Activated CD4-positive, alpha-beta T cell treated with anti-CD3 and anti-CD28 coated beads, Interleukin-2, amount 10 ng/mL, durations not matched to agents 7 days and 5 days (primary cell): ENCODE measurements at places on chromosomes 11 and 22.

- DNase-seq, result no peak
These were observed 12.7 kb upstream of the LARGE1 start for GRCh38 chr22:33932997-33933396.

DNA sequence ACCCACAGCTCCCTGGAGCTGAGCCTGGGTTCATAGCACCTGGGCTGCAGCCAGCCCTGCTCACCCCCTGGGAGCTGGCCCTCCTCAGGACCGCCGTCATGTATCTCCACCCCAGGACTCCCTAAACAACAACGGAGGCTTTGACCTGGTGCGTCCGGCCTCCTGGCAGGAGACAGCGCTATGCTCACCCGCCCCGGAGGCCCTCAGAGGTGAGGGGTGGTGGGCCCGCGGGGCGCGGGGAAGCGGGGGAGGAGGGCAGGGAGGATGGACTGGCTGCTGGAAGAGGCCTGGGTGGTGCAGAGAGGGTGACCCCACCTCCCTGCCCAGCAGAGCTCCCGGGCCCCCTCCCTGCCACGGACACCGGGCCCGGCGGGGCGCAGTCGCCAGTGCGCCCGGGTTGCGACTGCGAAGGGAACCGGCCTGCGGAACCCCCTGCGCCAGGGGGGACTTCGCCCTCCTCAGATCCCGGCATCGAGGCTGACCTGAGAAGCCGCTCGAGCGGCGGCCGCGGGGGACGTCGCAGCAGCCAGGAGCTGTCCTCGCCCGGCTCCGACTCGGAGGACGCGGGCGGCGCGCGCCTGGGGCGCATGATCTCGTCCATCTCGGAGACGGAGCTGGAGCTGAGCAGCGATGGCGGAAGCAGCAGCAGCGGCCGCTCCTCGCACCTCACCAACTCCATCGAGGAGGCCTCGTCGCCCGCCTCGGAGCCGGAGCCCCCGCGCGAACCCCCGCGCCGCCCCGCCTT lies 3.1 kb downstream of the MAPK8IP2 start:
- DNase-seq, result no peak

DNA sequence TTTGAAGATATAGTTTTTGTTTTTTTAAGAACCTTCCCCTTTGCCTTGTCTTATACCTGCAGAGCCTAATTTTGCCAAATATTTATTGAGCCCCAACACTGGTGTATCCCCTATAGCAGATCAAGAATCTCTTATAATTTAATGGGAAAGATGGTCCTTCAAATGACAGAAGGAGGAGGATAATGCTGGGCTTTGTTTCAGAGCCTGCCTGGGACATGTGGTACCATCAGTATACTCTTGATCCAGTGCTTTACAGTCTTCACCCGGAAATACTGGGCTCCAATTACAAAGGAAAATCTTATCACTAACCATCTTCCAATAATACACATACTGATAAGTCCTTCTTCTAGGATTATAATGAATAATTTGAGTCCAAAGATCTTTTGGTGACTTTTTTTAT lies 84.7 kb downstream of the GAB2 start:
- DNase-seq, result no peak

DNA sequence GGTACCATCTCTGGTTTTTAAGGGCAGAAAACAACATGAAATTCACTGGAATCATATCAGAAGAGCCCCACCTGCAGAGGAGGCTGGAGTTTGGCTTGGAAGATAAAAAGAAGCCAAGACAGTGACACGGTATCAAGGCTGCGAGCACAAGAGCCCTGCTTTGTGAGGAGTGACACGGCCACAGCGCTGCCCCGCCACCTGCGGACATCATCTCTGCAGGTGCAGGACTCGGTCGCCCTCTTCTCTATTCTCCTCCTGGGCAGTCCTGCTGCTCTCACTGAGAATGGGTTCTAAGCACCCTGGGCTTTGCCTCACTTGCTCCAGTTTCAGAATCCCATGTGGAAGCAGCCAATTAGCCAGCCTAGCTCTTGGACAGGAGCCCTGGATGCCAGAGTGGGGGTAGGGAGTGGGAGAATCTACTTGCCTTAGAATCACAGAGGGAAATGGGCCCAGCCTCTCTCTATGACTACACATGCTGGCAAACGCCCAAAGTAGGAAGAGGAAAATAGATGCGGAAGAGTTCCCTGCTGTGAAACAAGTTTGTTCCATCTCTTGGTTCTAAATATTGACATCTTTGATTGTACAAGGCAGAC lies 17.1 kb downstream of the APOL4 start:
- DNase-seq, result no peak

- DNase-seq, result no peak
These were observed 38.5 kb upstream of the ARFGAP3 start for GRCh38 chr22:42895541-42895981.

- no peak for DNase-seq
These were observed 4.1 kb downstream of the BEST1 start for GRCh38 chr11:61954106-61954850.

- no peak for DNase-seq
These were observed 43.4 kb downstream of the OTOG start for GRCh38 chr11:17590463-17590862.
